Activated naive CD4-positive, alpha-beta T cell treated with anti-CD3 and anti-CD28 coated beads, Interleukin-2, amount 50 U/mL, for 72 hours (primary cell): ENCODE measurements at places on chromosomes 5 and 9. TPM values are rescaled to one million over a fixed set of nuclear protein-coding genes. Genes with fewer than 3 reads are reported as not detected.

The ADRB2 gene
- total RNA-seq, result 0.29 TPM

The ECSCR gene
- total RNA-seq, result 1.9 TPM

The NFIB gene
- total RNA-seq, result not detected

The CNOT6 gene
- 37.0 TPM for total RNA-seq

GRCh38 chr9:79813258-79813638 is 241.5 kb downstream of the TLE4 start:
- no peak for DNase-seq

The NKD2 gene
- 1.8 TPM for total RNA-seq

The TUSC1 gene
- total RNA-seq, result 0.47 TPM

The SPINK6 gene
- not detected for total RNA-seq

The GOLM1 gene
- total RNA-seq, result 3.5 TPM

DNA sequence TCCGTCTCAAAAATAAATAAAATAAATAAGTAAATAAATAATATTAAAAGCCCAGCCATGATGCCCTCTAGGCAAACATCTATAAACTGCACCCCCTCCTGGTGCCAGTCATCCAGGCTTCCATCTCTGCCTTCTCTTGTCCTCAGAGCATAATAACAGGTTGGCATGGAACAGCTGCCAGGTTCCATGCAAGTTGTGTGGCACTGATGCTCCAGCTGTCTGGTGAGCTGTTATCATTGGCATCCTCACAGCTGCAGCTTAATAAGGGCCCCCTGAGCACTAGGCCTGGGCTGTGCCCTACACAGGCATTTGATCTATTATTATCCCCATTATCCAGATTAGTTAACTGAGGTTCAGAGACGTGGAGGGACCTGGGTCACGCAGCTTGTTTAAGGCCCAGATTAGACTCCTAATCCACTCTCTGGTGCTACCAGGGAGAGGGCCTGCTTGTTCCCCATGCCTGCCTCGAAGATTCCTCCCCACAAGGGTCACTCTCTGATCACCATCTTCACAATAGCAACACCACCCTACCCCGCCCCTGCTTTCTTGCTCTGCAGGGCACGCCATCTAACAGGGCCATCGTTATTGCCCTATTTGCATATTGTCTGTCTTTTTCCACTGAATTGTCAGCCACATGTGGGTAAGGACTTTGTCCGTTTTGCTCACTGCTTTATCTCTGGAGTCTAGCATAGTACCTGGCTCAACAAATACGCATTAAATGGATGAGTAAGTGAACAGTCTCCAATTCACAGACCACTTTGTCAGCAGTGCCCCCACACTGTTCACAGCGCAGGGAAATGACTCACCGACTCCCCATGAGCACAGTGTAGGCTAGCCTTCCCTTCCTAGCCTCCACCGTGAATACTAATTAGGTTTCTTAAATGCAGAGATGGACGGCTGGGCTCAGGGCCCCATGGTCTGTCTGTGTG is 1.5 kb upstream of the DNM1 start:
- no peak for DNase-seq

- DNase-seq, result no peak
Observed at GRCh38 chr5:3828761-3829160, 233.1 kb downstream of the IRX1 start.

The SLC1A3 gene
- not detected for total RNA-seq

GRCh38 chr5:39570403-39571027 is 145.7 kb upstream of the DAB2 start:
- no peak for DNase-seq

GRCh38 chr9:127505396-127506116 is 54.2 kb downstream of the LRSAM1 start:
- peak; percentile 49 for DNase-seq

- no peak for DNase-seq
Observed at GRCh38 chr5:156513123-156513815, 186.3 kb downstream of the SGCD start.

DNA sequence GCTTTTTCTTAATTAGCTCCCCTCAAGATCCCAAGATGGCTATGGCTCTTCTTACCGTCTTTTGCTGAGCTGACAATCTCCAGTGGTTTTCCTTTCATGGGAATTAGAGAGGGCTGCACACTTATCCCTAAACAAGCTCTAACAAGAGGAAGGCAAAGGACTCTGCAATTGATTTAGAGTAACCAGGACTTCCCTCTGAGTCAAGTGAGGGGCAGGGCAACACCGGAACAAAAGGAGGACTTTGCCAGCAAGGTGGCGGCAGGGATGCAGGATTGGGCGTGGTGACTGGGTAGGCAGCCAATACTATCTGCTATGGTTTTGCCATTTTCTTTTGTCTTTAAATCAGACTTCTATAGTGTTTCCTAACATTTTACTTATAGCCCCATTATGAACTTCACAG is 9.8 kb downstream of the SLC44A1 start:
- no peak for DNase-seq

DNA sequence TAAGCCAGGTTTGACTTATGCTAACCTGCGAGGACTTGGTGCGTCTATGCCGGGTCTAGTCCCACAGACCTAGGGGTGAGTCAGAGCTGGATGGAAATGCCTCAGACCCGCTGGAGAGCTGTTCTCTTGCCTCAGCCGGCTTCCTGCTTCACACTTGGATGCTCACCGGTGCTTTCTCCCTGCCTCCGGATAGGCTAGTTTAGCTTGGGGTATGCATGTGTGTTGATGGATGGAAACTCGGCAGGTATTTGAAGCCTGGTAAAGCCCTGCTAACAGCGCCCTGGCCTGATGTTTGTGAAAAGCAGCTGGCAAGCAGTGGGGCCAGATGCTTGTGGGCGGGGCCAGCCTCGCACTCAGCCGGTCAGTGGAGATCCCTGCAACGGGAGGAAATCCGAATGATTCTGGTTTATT is 29.3 kb downstream of the PRRC2B start:
- no peak for DNase-seq

GRCh38 chr9:90502134-90502533 is 140.5 kb downstream of the DIRAS2 start:
- no peak for DNase-seq

- DNase-seq, result no peak
Observed at GRCh38 chr9:124298646-124299235, 41.0 kb downstream of the NEK6 start.

- no peak for DNase-seq
Observed at GRCh38 chr9:131366761-131367401, 27.0 kb upstream of the PRRC2B start.

- DNase-seq, result no peak
Observed at GRCh38 chr9:107784235-107784958, 294.8 kb upstream of the KLF4 start.

DNA sequence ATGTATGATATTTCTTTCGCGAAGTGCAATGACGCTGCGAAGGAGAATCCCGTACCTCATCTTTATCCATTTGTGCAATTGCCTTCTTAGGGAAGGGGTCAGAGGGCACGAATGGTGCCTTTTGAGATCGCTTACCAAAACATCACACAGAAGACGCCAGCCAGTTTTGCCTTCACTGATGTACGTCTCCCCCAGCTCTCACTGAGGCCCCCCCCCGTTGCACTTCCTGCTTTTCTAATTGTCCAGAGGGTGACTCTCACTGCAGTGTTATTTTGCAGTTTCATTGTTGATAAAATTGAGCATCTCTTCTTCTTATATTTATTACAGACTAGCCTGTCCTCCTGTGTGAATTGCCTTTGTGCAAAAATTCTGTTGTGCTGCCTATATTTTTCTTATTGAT is 39.0 kb upstream of the CACNA1B start:
- DNase-seq, result no peak

DNA sequence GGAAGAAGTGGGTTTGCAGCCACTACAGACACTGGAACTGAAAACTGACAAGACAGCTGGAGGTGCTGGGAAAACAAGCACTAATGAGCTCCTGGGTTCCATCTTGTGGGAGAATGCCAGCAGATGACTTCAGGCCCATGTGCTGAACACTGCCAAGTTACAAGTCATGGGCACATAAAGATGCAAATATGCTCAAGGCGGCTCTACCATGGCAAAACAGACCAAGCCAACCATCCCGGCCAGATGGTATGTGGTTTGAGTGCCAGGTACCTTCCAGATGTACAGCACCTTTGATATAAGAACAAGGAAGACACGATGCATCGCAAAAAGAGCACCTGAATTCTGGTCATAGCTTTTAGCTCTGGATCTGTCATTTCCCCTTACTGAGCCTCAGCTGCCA is 19.9 kb downstream of the TNFSF8 start:
- DNase-seq, result no peak

GRCh38 chr9:98430535-98431292 is 175.3 kb upstream of the TBC1D2 start:
- no peak for DNase-seq

The PKD2L2 gene
- total RNA-seq, result not detected

DNA sequence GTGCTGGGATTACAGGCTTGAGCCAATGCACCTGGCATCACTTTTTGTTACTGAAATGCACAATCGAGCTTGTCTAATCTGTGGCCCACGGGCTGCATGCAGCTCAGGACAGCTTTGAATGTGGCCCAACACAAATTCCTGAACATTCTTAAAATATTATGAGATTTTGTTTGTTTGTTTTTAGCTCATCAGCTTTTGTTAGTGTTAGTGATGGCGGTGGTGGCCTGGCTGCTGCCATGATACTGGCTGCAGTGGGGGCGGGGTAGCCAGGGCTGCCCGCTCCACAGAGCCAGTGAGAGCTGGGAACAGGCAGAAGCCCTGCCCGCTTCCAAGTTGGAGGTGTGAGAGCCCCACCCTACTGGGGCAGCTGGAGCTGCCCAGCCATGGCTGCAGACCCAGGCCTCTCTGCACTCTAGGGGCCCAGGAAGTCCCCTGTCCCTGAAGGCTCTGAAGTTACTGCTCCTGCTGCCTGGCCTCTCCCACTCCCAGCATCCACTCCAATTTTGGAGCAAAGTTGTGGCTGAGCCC is 76.6 kb upstream of the SHB start:
- DNase-seq, result no peak

The HSD17B4 gene
- 49.7 TPM for total RNA-seq

The RANBP3L gene
- not detected for total RNA-seq

The IRX1 gene
- total RNA-seq, result not detected
